ENCODE measurements at places on chromosomes 3 and 15.

DNA sequence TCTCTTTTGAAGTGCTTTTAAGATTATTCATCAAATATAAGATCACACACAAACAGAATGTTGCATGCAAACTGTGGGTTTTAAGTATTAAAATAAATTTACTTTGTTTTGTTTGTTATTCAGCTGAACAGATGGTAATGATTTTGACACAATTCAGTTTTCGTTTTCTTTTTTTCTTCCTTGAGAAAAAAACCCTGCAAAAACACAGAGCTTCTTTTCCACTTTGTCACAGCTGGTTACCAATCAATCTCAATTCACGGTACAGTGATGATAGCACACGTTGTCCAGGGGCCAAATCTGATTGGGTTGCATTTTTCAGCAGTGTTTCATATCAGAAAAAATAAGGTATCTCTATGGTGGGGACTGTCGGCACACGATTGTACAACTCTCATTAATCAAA lies 473.6 kb downstream of the ROBO2 start:
- DNase-seq = no peak

DNA sequence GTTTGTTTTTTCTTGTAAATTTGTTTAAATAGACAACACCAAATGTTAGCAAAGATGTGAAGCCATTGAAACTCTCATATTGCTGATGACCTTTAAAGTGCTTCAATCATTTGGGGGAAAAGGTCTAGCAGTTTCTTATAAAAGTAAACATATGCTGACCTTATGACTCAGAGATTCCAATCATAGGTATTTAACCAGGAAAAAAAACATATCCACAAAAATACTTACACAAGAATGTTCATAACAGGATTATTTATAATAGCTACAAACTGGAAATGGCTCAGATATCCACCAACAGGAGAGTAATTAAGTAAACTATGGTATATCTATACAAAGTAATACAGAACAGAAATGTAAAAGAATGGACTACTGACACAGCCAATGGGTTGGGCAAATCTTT lies 27.1 kb upstream of the RORA start:
- DNase-seq = no peak

DNA sequence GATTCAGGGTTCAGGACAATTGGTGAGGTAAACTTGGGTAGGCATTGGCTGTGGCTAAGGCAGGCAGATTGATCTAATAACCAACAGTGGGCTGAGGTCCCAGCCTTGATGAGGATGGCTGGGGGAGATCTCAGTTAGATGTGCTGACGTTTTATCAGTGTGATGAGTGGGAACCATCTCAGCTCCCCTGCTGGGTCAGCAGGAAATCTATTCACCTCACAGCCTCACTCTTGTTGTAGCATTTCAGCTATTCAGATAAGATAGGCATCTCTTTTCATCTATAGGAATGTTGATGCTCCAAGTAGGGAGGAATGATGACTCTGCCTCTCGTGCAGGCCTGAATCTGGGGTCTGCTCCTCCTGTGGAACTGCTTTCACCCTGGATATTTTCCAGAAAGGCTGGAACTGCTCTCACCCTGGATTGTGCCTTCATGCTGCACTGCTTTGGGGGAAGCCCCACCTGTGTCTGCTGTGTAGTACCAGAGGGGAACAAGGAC lies 973.7 kb downstream of the NSUN3 start:
- DNase-seq = no peak

DNA sequence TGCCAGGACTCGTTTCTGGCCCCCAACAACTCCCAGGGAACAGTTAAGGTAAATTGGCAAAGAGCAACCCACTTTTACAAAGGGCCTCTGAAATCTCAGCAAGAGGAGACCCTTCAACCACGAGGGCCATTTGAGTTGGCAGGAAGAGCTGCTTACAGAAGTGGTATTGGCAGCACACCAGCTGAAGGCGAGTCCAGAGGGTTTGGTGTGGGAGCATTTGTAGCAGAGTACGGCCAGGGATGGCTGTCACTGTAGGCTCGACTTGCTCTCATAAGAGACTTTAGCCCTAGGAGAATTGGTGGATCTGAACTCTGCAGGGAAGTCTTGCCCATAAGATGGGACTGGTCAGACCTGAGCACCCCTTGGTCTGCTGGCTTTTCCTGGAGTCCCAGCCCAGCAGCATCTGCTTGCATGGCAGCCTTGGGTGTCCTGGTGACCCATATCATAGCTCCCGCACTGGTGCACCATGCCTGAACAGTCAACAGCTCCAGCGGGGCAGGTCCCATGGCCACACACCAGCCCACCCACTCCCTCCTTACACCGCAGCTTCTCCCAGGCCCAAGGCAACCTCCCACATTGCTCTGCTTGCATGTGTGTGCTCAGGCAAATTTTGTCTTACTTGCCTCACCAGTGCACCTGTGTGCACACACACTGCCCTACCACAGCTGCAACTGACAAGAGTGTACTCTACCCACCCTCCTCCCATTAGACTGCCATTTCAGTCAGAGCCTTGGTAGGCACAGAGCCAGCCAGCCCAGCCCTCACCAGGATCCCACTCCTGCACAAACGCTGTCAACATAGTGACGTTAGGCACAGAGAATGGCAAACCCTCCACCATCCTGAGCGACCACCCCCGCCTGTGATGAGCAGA lies 861.6 kb upstream of the DPPA4 start:
- DNase-seq = no peak

- peak; percentile 2 for DNase-seq
Measured at GRCh38 chr3:10907262-10907661, 85.3 kb upstream of the SLC6A1 start.

DNA sequence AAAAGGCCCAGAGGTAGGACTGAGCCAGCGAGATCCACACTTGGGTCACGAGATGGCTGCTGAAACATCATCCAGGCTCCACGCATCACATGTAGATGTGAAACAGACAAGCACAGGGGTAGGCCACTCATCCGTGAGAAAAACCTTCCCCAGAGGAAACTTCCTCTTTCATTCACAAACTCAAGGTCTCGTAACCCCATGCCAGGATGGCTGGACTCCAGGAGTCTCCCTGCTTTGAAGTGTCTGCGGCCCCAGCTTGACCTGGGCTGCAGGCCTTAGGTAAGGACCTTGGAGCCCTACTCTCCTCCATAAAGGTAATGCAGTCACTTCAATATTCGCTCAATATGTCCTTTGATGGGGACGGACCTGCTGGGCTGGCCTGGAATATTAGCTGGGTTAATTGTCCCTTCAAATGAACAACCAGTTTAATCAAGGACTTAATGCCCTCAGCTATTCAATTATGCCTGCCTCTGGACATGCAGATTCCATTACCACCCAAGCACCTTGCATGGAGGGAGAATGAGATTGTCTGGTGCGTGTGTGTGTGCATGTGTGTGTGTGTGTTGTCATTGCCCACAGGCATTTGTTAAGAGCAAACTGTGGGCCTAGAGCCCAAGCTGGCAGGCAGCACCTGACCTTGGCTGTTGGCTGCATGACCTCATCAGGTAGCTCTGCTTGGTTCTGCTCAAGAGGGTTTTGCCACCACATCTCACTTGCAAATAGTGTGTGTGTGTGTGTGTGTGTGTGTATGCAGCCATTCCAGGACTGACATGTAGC lies 186.9 kb upstream of the TLE3 start:
- DNase-seq = no peak

GRCh38 chr3:175378348-175378747 lies 519.2 kb downstream of the NAALADL2 start:
- DNase-seq = no peak

- no peak for DNase-seq
Measured at GRCh38 chr15:95409626-95410310, 920.7 kb upstream of the NR2F2 start.

GRCh38 chr3:148903022-148903442 lies 37.9 kb downstream of the CPA3 start:
- DNase-seq = no peak

DNA sequence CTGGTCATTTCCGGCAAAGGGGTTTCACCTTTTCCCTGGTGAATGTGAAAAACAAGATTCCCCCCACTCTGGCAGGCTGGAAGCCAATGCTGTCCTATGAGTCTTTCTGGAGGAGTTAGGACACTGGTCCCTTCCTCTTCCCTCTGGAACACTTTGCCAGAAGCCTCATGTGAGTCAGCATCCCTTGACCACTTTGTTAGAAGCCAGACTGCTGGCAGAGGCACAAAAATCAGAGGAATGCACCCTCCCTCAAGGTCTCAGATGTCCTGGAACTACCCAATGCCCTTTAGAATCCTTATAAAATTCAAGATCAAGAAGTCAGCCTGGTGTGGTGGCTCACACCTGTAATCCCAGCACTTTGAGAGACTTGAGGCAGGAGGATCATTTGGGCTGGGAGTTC lies 26.6 kb downstream of the ITGB5 start:
- peak; percentile 96 for DNase-seq

DNA sequence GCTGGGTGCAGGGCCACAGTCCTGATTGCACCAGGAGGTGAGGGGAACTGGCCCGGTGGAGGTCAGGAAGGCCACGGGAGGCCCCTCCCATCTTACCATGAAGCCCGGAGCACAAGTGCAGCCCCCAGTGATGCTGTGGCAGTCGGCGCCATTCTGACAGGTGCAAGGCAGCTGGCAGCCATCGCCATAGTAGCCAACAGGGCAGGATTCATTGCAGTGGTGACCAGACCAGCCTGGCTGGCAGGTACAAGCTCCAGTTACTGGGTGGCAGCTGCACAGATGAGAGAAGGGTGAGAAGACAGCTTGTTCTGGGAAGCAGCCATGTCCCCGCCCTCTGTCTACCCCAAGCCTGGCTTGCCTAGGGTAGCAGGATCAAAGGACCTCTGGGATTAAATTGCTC lies 88.2 kb downstream of the RAB11A start:
- no peak for DNase-seq

GRCh38 chr3:18634461-18634860 lies 209.3 kb upstream of the SATB1 start:
- no peak for DNase-seq

DNA sequence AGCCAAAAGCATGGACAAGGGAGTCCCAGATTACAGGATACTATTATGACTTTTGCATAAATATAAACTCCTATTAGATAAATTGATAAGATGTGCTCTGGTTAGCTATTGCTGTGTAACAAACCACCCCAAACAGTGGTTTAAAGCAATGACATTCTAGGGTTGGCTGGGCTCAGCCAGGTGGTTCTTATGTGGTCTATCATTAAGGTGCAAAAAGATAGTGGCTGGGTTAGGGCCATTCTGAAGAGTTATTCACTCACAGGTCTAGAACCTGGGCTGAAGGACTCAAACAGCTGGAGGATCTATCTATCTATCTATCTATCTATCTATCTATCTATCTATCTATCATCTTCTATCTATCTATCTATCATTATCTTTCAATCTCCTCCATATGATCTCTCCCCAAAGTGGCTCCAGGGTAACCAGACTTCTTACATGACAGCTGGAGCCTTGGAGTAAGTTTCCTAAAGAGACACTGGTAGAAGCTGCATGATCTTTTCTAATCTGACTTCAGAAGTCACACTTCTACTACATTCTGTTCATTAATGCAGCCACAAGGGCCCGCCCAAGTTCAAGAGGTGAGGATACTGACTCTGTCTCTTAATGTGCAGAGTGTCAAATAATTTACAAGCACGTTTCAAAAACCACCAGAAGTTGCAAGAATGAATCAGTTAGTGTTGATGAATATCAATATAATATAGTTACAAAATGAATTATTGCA lies 74.9 kb upstream of the XCR1 start:
- DNase-seq = no peak

GRCh38 chr3:52527732-52528585 lies 5.7 kb downstream of the NT5DC2 start:
- DNase-seq = no peak

DNA sequence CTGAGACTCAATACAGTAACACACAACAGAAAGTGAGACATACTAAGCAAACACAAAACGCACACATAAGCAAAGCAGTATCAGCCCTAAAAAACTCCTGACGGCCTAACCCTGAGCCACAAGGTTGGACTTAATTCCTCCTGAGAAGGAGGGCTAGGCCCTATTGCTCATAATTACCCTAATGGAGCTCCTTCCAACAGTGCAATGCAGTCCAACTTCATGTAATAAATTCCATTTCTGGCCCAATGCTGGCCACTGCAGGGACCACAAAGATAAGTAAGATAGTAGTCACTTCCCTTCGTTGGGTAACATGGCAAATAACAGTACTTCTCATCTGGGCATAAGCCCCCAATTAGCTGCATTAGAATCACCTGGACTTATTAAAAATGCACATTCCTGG lies 4.2 kb downstream of the VPS39 start:
- DNase-seq = no peak

DNA sequence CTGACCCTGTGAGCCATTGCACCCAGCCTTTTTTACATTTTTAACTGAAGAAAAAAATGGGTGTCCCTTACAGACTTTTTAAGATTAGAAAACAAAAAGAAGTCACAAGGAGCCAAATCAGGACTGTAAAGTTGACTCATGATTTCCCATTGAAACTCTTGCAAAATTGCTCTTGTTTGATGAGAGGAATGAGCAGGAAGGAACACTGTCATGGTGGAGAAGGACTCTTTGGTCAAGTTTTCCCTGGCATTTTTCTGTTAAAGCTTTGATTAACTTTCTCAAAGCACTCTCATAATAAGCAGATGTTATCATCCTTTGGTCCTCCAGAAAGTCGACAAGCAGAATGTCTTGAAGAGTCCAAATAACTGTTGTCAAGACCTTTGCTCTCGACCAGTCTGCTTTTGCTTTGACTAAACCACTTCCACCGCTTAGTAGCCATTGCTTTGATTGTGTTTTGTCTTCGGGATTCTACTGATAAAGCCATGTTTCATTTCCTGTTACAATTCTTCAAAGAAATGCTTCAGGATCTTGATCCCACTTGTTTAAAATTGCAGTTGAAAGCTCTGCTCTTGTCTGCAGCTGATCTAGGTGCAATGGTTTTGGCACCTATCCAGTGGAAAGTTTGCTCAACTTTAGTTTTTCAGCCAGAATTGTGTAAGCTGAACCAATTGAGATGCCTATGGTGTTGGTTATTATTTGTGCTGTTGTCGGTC lies 369.4 kb downstream of the MAGI1 start:
- DNase-seq = no peak

GRCh38 chr3:94089126-94089525 lies 26.3 kb downstream of the NSUN3 start:
- no peak for DNase-seq

DNA sequence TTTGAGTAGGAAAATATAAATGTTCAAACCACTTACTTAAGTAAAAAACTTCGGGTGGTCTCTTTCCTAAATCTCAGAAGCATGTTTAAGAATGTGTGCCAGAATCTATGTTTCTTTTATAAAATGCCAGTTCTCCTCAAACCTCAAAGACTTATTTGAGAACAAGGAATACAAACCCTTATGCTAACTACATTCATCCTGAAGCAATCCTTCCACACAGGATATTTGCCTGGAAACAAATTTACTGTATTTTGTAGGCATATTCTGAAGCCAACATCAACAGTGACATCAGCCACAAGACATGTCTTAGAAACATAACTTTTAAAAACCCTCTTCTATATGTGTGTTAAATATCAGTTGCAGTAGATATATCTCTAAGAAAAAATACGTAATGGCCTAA lies 1077.0 kb downstream of the ROBO1 start:
- no peak for DNase-seq

Data from ACHN (cell line).